Fibroblast of pulmonary artery (primary cell): ENCODE measurements at places on chromosomes 2 and 18.
A peak's percentile ranks its signal among the peaks of the same experiment; 100 is the strongest.

DNA sequence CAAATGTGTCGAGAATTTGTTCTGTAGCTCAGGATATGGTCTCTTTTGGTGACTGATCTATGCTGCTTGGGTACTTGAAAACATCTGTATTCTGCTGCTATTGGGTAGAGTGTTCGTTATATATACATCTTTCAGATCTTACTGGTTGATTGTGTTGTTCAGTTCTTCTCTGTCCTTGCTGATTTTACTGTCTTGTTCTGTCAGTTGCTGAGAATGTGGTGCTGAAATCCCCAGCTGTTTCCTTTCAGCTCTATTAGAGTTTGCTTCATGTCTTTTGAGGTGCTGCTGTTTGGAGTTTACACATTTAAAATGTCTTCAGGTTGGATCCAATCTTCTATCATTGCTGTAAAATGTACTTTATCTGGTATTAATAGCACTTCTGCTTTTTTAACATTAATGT lies 12.9 kb downstream of the BCL2L11 start:
- DNase-seq = no peak

- no peak for DNase-seq
Observed at GRCh38 chr2:150809103-150809502, 321.6 kb upstream of the RND3 start.

- DNase-seq = no peak
Observed at GRCh38 chr2:78147466-78147865, 625.3 kb upstream of the LRRTM4 start.

GRCh38 chr2:3322311-3322970 lies 55.2 kb downstream of the EIPR1 start:
- no peak for DNase-seq

GRCh38 chr2:239429473-239430350 lies 28.9 kb upstream of the HDAC4 start:
- no peak for DNase-seq

DNA sequence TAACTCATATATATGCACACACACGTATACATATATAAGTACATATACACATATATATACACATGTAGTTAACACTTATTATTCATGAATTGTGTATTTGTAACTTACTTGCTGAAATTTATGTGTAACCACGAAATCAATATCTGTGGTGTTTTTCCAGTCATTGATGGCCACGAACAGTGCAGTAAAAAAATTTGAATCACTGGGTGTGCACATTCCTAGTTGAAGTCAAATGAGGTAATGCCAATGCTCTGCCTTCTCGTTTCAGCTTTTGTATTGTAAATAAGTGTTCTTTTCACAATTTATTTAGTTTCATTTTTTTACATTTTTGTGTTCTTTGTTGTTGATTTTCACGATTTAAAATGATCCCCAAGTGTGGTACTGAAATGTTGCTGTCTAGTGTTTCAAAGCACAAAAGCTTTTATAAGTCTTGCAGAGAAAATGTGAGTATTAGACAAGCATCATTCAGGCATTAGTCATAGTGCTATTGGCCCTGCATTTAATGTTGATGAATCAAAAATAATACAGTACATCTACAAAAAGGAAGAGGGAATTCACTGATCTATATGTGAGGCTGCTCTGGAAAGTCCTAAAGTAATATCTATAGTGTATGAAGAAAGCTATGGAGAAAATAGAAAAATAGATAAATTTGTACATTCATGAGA lies 419.0 kb downstream of the DSC3 start:
- DNase-seq = no peak

- DNase-seq = no peak
Observed at GRCh38 chr2:65228263-65228750, 676 bp downstream of the ACTR2 start.

DNA sequence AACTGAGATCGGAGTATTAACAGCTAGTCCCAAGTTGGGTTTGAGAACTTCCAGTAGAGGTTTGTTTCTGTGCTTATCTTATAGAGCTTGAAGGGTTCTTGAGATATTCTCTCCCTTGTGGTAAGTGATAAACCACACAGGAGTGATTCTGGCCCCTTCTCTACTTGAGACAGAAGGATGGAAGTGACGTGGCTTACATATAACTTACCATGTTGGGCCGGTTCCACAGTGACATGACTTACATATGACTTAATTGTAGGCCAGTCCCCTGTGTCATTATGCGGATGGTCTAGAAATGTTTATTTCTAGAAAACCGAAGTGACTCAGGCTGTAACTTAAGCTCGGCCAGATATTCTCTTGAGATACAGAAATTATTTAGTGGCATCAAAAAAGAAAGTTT lies 62.7 kb downstream of the TRAPPC12 start:
- DNase-seq = no peak

- peak; percentile 53 for DNase-seq
Observed at GRCh38 chr2:61750624-61751023, 103.2 kb downstream of the FAM161A start.

DNA sequence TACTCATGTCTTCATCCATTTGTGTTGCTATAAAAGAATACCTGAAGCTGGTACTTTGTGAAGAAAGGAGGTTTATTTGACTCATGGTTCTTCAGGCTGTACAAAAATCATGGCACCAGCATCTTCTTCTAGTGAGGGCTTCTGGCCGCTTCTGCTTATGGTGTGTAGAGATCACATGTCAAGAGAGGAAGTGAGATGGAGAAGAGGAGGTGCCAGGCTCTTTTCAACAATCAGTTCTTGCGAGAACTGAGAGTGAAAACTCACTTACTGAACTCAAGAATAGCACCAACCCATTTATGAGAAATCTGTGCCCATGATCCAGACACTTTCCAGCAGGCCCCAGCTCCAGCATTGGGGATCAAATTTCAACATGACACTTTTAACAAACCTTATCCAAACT lies 30.0 kb upstream of the BARD1 start:
- DNase-seq = no peak

DNA sequence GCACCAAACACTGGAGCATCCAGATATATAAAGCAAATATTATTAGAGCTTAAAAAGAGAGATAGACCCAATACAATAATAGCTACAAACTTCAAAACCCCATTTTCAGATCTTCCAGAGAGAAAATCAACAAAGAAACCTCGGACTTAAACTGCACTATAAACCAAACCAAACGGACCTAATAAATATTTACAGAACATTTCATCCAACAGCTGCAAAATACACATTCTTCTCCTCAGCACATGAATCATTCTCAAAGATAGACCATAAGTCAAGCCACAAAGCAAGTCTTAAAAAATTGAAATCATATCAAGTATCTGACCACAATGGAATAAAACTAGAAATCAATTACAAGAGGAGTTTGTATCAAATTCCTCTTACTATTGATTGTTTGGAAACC lies 140.2 kb upstream of the OTOS start:
- no peak for DNase-seq

DNA sequence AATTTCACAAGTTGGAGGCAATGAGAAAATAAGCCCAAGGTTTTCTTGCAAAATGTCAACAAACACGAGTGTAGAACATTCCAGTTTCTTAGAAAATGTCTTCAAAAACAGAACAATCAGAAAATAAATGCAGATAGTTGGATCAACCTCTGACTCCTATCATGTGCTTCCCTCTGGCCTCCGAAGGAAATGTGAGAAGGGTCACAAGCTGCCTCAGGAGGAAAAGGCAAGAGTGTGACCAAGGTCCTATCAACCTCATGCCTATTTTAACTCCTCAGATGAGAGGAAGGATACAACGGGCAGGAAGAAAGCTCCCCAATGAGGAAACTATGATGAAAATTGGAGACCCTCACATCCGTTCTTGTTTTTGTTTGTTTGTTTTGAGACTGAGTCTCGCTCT lies 7.9 kb downstream of the SCYGR5 start:
- no peak for DNase-seq

DNA sequence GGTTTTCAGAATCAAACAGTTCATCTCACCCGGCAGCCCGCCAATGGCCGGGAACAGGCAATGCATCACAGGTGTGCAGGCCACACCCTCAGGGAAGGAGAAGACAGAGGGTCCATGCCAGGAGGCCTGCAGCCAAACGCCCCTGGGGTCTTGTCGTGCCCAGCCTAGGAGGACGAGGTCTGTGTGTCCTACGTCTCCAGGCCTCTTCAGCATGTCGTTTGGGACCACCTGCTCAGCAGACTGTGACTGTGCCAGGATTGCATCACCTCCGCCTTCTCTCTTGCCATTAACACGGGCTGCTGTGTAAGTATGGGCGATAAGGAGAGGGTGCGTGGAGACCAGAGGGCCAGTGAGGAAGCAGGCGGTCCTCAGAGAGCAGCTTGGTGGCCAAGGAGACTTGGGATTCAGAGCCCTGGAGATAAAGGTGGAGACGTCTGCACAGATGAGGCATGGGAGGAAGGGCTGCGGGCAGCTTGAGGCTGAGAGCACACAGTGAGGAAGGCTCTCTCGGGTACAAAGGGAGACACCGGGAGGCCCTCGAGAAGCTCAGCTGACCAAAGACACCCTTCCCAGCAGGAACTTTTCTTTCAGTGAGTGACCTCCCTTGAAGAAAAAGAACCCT lies 37.4 kb upstream of the KLHL29 start:
- no peak for DNase-seq

GRCh38 chr2:28430788-28431418 lies 38.2 kb downstream of the FOSL2 start:
- DNase-seq = no peak

GRCh38 chr2:11480859-11481258 lies 14.9 kb upstream of the E2F6 start:
- DNase-seq = no peak

DNA sequence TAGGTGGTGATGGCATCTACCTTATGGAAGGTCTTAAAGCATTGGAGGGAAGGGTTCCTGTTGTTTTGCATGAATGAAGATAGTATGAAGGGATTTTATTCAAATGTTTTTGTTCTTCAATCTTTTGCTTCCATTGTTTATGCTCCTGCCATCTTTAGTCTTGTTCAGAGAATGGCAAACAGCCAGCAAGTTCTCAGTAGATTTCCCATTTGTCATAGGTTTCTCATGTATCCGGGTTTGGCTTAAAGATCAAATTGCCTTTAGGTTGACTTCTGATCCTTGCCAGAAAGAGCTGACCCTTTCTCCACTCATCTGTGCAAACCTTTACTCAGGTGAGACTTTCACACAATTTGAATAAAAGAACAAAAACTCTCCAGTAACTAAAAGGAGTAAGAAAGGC lies 44.2 kb upstream of the STAT4 start:
- DNase-seq = no peak

GRCh38 chr2:135124924-135125886 lies 73.1 kb downstream of the RAB3GAP1 start:
- peak; percentile 18 for DNase-seq

DNA sequence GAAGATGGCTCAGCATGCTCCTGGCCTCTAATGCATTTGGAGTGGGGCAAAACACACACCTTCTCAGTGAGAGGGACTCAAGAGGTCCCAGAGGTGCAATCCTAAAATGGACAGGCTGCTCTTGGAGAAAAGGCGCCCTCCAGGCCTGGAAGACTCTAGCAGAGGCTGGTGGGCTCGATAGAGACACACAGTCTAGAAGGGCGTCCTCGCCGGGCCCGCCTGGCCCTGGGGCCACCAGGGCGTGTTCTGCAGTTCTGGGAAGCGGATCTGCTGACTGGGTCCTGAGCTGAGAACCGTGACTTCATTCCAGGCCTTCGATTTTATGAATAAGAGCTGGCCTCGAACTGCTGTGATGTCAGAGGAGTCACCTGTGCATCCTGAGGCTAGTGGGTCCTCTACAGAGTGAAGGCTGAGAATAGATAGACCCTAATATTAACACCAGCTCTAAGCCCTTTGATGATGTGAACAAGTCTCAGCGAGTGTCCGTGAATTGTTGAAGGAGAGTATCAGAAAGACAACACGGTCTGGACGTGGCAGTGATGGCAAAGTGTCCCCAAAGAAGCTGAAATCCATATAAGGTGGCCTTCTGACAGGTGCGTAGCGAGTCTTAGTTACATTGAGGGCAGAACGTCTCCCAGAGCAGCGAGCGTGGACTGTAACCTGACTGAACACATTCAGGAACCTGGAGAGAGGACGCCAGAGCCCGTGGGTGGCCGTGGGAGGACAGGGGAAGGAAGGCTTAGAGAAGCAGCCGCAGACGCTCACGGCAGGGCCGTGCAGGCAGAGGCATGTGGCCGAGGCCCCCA lies 136.9 kb downstream of the PTGR3 start:
- DNase-seq = no peak

DNA sequence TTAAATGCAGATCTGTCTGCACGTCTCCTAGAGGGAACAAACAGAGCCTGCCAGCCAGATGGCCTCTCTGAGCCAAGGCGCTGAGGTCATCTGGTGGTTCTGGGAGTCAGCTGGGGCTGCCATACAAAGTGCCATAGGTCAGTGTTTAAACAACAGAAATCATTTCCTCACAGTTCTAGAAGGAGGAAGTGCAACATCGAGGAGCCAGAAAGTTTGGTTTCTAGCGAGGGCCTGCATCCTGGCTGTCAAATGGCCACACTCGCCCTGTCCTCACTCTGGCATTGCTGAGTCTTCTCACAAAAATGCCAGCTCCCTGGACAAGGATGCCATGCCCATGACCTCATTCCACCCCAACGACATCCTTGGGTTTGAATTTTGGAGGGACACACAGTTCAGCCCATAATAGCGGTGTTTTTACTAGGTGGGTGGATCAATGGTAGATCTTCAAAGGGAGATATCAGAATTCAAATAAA lies 59.6 kb downstream of the MYT1L start:
- no peak for DNase-seq

GRCh38 chr2:134491771-134492441 lies 226.9 kb downstream of the TMEM163 start:
- DNase-seq = no peak

DNA sequence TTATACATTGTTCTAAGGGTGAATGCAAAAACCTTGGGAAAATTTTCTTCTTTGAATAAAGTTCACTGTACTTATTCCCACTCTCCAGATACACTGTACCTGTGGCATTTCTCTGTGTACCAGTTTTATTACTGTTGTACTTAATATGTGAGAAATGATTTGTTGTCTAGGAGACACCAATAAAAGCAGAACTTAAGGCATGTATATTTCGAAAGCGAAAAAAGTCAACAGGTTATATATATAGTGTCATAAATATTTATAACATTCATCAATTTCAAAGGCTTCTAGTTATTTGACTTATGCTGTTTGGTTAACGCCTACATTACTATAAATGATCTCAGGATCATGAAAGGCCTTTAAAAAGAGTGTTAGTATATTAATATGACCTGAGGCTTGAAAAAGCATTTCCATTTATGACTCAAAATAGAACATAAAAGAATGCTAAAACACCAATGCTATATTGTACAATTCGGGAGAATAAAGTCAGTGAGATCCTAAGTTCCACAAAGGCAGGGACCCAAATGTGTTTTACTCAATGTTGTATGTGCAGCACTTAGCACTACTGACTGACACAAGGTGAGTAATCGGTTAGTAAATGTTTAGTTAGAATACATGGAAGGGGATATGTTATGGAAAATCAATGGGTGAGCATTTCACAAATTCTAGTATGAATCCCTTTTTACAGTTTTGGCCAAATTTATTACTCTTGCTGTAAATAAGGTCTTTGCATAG lies 32.2 kb upstream of the HNRNPA3 start:
- no peak for DNase-seq

DNA sequence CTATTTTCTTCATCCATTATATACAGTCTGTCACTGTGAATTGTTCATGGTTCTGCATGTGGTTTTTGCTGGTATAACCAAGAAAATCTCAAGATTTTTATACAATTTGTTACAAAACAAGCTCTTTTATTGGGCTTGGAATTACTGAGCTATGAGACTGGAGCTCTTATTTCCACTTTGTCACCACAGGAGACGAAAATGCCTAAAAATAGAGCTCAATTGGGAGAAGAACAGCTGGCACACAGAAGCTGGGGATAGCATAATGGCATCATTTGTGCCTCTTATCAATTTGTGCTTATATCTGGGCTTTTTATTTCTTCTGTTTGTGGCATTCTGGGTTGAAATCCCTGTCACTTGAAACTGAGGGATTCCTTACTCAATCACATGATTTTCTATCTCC lies 219.1 kb downstream of the CALCRL start:
- no peak for DNase-seq
